ENCODE measurements at places on chromosomes 11 and 22.
A peak's percentile ranks its signal among the peaks of the same experiment; 100 is the strongest.

- no peak for DNase-seq
Observed at GRCh38 chr22:44025171-44026065, 1.3 kb downstream of the PARVB start.

- no peak for DNase-seq
Observed at GRCh38 chr11:68044145-68044813, 5.5 kb downstream of the TCIRG1 start.

GRCh38 chr22:19232623-19233022 is 54.1 kb upstream of the SLC25A1 start:
- no peak for DNase-seq

GRCh38 chr11:125768336-125769046 is 10.1 kb downstream of the PATE2 start:
- no peak for DNase-seq

GRCh38 chr22:39351689-39352214 is 2.0 kb downstream of the SYNGR1 start:
- no peak for DNase-seq

GRCh38 chr11:119741369-119742262 is 12.6 kb upstream of the NECTIN1 start:
- peak; percentile 54 for DNase-seq

DNA sequence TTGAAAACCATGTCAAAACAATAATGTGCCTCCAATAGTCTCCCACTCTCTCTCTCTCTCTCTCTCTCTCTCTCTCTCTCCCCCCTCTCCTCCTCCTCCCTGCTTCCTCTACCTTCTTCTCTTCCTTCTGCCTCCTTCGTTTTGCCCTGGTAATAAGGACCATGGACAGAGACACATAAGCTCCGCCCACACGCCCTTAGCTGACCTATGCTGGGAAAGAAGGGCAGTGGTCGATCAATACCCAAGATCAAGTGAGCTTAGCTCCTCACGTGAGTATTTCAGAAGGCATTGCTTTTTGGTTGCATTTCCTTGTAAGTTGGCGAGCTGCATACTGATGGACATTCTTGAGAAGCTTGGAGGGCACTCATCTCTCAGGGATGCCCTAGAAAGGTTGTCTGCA is 194.8 kb downstream of the MIAT start:
- DNase-seq, result peak; percentile 0

DNA sequence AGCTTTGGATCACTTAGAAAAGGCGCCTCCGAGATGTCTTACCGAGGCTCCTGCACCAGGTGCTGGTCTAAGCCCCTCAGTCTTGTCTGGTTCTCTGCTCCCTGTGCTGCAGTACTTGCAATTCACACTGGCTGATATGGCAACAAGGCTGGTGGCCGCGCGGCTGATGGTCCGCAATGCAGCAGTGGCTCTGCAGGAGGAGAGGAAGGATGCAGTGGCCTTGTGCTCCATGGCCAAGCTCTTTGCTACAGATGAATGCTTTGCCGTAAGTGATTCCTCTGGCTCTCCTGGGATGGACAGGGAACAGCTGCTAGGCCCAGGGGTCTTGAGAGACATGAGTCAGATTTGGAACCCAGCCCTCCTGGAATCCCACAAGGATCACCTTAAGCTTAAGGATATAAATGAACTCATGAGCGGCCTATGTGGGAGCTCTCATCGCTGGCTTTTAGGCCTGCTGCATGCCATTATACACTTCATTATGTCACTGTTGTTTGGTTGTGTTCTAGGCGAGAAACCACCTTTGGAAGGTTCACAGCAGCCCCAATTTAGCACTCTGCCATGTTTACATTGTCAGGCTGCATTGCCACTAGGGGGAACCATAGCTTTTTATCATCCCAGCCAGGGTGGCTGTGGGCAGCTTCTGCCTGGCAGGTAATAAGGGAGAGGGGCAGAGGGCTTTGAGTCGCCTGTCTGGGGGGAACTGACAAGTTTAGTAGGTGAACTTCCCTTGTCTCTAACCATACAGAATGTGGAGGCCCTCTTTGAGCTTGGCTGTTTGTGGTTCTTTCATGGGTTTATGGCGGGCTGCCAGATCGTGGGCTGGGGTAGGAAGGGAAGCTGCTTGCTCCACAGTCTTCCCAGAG is 8.5 kb downstream of the ACAD8 start:
- DNase-seq, result no peak

DNA sequence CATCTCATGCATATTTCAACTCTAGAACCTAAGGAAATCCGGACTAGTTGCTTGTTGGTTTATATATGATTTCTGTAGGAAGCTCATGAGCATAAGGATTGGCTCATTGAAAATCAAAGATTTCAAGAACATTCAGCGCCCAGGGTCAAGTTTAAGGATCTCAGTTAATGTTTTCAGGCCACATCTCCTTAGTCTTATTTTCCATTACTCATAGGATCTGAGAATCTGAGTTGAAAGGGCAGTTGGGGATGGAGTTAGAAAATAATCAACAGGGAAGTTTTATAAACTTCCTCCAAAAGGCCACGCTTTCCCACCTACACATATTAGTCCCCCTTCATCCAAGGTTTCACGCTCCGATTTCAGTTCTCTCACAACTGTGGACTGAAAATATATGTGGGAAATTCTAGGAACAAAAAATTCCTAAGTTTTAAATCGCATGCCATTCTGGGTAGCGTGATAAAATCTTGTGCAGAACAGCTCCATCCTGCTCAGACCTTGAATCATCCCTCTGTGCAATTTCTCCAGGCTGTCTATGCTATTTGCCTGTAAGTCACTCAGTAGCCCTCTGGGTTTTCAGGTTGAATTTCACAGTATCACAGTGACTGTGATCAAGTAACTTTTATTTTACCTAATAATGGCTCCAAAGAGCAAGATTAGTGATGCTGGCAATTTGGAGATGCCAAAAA is 160.2 kb downstream of the KIRREL3 start:
- DNase-seq, result no peak

GRCh38 chr22:43234264-43234988 is 47.5 kb upstream of the TTLL12 start:
- DNase-seq, result no peak

GRCh38 chr22:45154383-45154782 is 9.3 kb upstream of the NUP50 start:
- DNase-seq, result no peak

- no peak for DNase-seq
Observed at GRCh38 chr11:111162305-111162704, 83.2 kb upstream of the POU2AF2 start.

DNA sequence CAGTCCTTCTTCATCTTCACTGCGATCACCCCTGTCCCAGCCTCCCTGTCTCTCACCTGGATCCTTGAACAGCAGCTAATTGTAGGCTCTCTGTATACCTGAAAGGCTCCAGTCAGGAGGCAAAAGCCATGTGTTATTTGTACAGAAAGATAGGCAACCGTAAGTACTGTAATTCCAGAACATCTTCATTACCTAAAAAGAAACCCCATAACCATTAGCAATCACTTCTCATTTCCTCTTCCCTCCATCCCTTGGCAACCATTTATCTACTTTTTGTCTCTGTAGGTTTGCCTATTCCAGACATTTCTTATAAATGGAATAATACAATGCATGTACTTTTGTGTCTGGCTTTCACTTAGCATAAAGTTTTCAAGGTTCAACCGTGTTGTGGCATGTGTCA is 17.8 kb downstream of the NAGA start:
- DNase-seq, result no peak

DNA sequence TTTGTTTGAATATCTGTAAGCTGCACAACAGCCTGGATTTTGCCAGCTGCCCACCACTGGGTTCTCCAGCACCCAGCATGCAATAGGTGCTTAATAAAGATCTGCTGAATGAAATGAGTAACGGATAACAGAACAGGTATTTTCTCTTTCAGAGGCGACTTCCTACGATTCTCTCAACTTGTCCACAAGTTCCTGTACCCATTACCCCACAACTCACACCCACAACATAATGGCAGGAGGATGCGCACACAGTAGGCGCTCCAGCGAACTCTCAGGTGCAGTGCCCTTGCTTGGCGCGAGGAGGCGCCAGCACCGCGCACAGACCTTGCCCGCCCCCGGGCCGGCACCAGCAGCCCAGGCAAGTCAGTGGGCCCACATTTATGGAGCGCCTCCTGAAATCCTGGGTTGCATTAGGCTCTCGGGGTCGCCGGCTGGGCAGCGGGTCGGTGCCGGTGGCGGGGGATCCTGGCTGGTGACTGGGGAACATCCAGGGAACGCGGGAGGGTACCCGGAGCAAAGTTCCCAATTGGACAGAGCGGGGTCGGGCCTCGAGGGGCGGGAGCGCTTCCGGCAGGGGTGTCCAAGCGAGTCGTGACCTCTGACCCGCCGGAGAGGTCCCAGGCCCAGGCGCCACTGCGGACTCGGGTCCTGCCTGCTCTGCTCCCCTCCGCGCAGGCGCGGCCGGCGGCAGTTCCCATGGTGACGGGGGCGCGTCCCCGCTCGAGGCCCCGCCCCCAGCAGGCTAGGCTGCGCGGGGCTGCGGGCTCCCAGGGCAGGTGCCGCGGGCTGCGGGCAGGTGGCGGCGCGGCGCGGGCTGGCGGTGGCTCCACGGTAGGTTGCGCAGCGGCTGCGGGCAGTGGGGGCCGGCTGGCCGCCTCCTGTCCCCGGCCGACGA is at the start of gene KIAA1671:
KIAA1671 (plus strand) TSS at position 775 of the 895 bp plus-strand sequence. CDS start 75,284 bp downstream, outside the sequence.
- peak; percentile 69 for DNase-seq

GRCh38 chr11:12435264-12435663 is 57.9 kb downstream of the PARVA start:
- DNase-seq, result no peak

GRCh38 chr11:60974726-60975125 is 3.2 kb downstream of the CD6 start:
- no peak for DNase-seq

- DNase-seq, result no peak
Observed at GRCh38 chr11:19673924-19674729, 38.5 kb upstream of the NAV2 start.

- no peak for DNase-seq
Observed at GRCh38 chr11:61922539-61922938, 5.2 kb upstream of the RAB3IL1 start.

GRCh38 chr11:36238036-36238631 is 51.1 kb downstream of the COMMD9 start:
- no peak for DNase-seq

GRCh38 chr11:2305140-2305778 is 3.4 kb downstream of the TSPAN32 start:
- DNase-seq, result peak; percentile 81

GRCh38 chr11:15309296-15309695 is 194.6 kb downstream of the INSC start:
- no peak for DNase-seq

GRCh38 chr11:62461740-62462507 is 43.1 kb downstream of the SCGB1A1 start:
- no peak for DNase-seq

DNA sequence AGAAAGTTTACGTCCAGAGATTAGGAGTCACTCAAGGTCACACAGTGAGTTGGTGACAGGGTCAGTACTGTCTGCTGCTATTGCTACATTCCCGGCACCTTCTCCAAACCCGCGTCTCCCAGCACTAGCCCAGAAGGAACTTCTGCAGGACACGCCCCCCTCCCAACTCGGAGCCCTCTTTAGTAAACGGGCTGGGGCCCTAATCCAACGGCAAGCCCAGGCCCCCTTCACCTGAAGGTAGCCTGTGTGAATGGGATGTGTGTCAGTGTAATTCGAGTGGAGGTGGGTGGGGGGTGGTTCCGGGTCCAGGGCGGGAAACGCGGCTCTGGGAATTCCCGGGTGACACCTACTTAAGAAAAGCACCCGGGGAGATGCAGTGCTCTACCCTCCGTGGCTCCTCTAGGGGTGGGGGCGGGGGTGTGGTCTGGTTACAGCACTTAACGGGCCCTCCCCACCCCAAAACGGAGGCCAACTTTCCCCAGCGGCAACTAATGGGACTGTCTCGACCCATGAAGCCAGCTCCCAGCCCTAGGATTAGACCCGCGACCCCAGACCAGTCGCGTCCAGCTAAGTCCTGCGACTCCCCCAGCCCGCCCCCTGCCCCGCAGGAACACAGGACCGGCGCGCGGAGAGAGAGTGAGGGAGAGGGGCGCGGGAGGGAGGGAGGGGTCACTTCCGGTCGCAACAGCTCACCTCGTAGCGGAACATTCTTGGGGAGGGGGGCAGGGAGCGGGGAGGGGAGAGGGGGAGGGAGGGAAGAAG is 468 bp downstream of the PATL1 start:
- peak; percentile 31 for DNase-seq

DNA sequence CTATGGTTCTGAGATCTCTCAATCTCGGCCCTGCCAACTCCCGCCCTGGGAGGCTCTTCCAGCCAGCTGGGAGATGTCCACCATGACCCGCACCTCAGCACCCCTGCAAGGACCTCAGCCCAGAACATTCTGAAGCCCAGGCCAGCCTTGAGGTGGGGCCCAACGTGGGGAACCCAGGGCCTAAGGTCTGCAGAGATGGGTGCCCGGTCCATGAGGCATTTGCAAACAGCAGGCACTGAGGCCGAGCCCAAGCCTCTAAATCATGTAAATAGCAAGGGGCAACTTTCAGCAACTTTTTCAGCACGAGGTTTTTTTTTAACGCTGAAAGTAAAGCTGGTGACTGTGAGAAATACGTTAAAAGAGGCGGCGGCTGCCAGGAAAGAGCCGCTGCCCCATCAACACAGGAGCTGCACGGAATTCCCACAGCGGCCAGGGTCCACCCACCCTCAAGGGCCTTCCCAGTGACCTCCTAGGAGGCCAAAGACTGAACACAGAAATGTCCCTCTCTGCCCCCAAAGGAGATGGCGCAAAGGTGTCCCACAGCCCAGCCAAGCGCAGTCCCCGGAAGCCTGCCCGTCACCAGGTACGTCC is 46.9 kb downstream of the BRD1 start:
- no peak for DNase-seq

DNA sequence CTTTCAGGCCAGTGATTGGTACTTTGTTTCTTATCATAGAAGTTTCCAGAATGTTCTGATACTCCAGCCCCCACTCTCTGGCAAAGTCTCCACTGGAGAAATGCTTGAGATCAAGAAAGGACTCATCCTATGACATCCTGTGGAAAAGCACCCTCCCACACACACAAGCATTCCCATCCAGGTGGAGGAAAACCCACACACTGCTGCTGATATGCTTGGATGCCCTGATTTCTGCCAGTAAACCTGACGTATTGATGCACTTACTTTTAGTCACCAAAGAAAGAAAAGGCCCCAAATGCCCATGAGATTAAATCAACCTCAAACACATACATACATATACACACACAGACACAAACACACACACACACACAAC is 9.2 kb upstream of the SLC5A12 start:
- no peak for DNase-seq

Data from activated naive CD4-positive, alpha-beta T cell (primary cell).